ENCODE measurements at places on chromosomes 7 and 10.

DNA sequence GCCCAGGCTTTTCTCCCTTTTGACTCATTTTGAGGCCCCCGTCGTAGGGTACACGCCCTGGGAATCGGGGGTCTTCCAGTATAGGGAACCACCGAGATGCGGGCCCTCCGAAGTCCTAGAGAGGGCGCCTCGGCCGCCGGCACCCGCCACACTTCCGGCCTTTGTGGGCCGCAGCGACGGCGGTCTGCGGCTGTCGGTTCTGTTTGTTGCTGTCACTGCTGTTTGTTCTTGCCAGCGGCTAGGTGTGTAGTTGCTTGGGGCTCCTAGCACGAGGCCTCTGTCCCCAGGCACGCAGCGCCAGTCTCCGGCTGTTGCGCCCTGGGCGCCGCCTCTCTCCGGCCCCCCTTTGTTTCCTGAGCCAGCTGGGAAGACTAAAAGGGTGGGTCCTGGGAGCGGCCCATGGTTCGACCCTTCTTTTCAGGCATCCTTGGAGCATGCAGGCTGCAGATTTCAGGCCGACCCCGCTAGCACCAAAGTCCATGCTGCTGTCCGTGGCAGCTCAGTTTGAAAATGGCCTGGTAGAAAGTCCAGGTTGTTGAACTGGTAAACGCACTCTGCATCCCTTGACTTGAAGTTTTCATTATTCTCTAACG is 17.8 kb upstream of the ZKSCAN1 start:
- no peak for DNase-seq

DNA sequence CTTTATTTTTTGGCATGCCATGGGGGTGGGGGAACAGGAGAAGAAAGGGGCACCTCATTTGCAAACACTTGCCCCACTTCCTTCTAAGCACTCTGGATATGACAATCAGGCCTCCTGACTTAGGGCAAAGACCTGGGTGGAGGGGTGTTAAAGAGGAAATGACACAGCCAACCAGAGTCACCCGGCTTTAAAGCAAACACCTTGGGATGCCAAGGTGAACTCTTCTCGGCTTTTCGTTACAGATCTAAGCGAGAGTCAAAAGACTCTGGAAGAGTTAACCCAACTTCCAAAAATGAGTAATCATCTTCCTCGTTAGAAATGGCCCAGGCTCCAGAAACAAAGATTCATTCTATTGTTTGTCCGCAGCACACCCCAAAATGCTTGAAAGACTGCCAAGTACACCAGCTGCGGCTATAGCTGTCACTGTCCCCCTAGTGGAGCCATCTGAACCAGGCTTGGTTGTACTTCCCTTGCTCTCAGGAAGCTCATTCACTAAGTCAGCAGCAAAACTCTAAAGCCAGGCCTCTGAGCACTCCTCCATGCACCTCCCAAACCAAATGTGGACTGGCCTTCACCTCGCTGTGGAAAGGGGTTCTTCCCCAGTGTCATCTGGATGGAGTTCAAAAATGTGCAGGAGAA is 24.8 kb downstream of the FAM53B start:
- DNase-seq: no peak

- DNase-seq: no peak
Observed at GRCh38 chr10:10141782-10142382, 875.8 kb upstream of the CELF2 start.

GRCh38 chr10:62071846-62072281 is 170.4 kb downstream of the ARID5B start:
- no peak for DNase-seq

- DNase-seq: no peak
Observed at GRCh38 chr7:158849768-158850544, 6.4 kb upstream of the DYNC2I1 start.

- DNase-seq: no peak
Observed at GRCh38 chr10:127203067-127203466, 6.7 kb upstream of the INSYN2A start.

- DNase-seq: peak; percentile 3
Observed at GRCh38 chr10:91838199-91838598, 40.0 kb downstream of the TNKS2 start.

- no peak for DNase-seq
Observed at GRCh38 chr7:32415519-32415918, 74.7 kb downstream of the LSM5 start.

- no peak for DNase-seq
Observed at GRCh38 chr10:91541481-91541880, 91.4 kb downstream of the PPP1R3C start.

DNA sequence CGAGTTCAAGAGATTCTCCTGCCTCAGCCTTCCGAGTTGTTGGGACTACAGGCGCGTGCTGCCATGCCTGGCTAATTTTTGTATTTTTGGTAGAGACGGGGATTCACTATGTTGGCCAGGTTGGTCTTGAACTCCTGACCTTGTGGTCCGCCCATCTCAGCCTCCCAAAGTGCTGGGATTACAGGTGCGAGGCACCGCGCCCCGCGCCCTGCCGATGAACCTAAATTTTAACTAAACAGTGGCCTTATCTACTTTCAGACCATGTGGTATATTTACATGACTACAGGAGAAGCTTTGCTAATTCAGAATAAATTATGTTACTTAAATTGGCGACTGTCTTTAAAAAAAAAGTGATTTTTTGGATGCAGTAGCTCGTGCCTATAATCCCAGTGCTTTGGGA is 9.2 kb downstream of the SIRT1 start:
- DNase-seq: no peak

DNA sequence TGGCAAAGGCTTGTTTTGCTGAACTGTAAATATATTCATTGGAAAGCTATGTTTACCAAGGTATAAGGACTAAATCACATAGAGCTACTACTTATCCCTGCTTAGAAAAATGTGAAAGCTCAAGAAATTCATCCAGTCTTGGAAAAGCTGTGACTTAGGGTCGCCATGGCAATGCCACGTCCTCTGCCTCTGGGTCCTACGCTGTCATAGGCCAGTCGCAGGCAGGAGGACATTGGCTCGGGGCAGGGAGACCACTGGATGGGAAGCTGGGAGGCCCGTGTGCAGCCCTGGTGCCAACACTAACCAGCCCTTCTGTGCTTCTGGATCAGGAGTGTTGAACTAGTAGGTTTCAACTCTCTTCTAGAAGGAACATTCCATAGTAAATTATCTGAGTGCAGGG is 67.3 kb upstream of the PDZD8 start:
- DNase-seq: no peak

DNA sequence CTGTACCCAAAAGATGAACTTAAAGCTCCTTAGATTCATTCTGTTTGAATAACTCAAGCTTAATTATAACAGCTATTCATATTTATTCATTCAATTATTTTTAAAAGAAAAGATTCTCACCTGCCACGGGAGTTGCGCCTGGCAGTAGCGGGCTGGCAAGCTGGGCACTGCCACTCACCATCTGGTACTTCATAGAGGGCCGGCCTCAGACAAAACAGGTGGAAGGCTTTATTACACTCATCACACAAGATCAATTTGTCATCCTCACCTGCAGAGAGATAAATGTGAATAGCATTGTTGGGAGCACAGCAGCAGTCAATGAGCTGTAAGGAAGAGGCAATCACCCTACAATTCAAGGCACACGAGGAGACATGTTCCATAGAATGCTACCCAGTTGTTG is 15.8 kb downstream of the FZD9 start:
- no peak for DNase-seq

DNA sequence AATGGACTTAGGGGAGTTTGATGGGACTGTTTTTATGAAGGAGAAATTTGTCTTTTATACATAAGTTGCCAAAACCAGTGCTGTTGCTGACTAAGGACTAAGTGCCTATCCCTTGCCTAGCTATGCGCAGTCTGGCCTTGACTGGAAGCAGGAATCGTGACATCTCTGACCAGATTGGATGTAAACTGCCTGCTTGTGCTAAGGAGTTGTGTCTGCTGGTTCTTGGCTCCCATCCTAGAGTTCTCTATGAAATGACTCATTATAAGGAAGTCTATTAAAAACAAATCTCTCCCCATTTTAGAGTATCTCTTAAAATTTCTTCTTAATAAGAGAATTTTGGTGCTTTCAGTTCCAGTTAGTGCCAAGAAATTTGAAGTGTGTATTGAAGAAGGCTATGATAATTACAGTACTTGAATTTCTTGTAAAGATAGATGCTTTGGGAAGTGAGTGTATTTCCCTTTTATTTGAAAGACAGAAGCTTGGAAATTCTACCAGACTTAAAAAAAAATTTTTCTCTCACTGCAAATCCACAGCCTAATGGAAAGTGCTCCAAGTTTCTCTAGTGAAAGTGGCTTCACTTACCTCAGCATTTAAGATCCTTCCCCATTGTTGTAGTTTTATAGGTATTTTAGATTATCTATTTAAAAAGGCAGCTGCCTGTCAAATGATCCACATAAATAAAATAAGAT is 77.6 kb downstream of the BICC1 start:
- no peak for DNase-seq

DNA sequence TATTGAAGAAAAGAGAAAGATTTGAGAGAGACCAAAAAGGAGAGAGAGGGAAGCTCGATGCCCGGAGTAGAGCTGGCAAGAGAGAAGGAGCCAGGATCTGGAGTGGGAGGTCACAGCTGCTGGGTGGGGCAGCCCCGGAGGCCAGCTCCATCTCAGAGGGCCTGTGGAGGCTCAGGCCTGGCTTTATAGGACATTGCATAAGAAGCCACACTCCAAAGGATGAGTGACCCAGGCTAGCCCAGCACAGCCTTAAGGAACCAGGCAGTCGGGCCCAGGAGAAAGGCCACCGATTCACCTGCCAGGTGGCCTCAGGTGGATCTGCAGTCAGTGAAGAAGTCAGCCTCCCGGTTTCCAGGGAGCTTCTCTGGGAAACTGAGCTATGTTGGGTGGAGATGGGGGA is 676 bp downstream of the PLAC9 start:
- DNase-seq: peak; percentile 8

DNA sequence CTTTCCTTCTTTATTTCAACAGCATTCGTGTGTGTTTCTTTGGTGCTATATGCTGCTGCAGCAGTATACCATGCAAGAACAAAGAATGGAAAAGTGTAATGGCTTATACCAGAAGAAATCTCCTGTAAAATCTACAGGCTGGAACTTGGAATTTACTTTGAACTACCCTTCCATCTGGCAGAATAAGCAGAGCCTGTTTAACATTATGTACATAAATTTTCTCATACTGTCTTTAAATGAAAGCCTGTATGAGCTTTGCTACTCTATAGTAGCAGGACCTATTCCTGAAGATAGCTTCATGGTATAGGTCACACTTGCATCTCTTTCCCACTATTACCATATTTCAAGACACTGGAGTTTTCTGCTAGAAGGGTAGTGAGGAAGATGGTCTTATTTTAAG is 522.1 kb upstream of the GHITM start:
- no peak for DNase-seq

DNA sequence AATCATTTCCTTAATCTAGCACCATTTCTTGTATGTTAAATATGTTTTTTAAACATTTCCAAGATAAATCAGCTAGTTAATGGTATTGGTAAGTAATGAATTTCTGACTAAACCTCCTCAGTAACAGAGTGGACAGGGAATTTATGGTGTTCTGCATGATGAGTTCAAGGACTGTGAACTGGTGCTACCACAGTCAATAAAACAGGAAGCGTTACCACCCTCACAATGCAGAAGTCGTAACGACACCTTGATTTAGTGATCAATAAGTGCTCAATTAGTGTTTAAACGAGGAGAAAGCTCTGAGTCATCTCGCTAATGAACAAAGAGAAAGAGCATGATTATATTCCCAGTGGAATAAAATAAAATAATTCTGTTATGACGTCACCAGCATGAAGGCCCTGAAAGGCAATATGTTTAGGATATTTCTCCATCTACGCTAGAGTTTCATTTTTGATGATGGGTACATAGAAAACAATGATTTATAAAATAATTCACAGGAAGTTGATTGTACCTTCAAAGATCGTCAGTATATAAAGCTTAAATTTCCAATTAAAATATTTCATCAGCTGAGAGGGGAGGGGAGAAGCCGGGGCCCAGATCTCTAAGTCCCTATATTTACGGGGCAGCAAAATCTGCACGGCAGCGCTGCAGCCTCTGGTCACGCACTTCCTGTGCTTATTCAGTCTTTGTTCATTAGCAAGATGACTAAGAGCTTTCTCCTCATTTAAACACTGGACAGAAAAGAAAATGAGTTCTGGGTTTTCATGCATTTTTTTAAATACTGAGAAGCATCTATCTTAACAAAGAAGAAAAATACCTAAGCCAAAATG is 400.5 kb downstream of the PTPRN2 start:
- DNase-seq: no peak

- peak; percentile 67 for DNase-seq
Observed at GRCh38 chr7:3880228-3880987, 579.4 kb downstream of the SDK1 start.

- no peak for DNase-seq
Observed at GRCh38 chr10:49606981-49607535, 3.1 kb upstream of the SLC18A3 start.

DNA sequence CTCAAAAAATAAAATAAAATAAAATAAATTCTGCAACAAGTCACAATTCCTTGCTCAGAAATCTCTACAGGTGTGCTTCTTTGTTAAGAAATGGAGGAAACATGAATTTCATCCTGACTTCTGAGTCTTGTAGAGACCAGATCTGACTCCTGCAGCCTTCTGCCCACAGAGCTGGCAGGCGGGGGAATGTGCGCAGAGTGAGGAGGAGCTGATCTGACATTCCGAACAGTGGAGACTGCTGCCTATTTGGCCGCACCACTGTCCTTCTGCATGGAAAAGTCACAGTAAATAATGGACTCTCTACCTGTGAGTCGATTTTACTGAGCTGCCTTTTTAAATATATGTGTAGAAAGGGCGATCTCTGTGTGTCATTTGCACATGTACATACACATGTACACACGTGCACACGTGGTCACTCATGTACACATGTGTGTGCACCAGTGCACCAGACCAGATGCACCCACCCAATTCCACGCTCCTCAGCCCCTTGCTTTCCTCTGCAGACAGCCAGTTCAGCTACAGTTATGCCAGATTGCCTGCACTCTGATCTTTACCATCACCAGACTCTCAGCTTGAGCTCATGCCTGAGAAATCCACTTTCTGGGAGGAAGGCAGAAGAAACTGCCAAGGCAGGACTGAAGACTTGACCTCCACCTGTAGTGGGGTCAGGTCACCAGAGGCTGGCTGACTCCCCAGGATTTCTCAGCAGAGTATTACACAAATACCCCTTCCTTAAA is 54.9 kb downstream of the IKZF1 start:
- DNase-seq: no peak

- DNase-seq: no peak
Observed at GRCh38 chr10:4197676-4198075, 412.7 kb upstream of the KLF6 start.

GRCh38 chr7:70527520-70528115 is 604.3 kb upstream of the GALNT17 start:
- DNase-seq: no peak

DNA sequence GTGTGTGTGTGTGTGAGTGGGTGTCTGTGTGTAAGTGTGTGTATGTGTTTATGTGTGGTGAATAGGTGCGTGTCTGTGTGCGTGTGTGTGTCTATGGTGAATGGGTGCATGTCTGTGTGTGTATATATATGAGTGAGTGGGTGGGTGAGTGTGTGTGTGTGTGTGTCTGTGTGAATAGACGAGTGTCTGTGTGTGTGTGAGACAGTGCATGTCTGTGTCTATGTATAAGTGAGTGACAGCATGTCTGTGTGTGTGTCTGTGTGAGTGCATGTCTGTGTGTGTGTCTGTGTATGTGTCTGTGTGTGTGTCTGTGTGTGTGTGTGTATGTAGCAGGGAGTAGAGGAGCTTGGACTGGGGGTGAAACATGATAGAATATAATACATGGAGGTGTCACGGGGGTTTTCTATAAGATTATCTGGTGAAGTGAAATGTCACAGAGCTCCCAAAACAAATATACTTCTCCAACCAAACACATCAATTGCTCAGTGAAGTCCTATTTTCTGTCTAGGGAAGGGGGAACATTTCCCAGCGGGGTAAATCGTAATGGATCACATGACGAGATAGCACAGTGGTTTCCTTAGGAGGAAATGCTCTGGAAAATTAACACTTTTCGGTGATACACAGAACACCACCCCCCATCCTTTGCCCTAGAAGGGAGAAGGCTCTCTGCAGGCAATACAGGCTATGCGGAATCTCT is 723.3 kb upstream of the CELF2 start:
- DNase-seq: no peak
